Ureter (tissue), 1 donor: ENCODE measurements at places on chromosomes 11 and 22. TPM values are rescaled to one million over a fixed set of nuclear protein-coding genes. Genes with fewer than 3 reads are reported as not detected.

Gene OR52E8
- total RNA-seq: not detected

Gene DLG2
- total RNA-seq: 19.5 TPM

Gene CYP2D6
- total RNA-seq: 2.0 TPM

Gene DDIAS
- 2.6 TPM for total RNA-seq

Gene IGSF9B
- total RNA-seq: 52.0 TPM

Gene CASP1
- total RNA-seq: 39.6 TPM

Gene OR52I2
- total RNA-seq: not detected

Gene LDLRAD3
- 14.9 TPM for total RNA-seq

Gene TTLL8
- not detected for total RNA-seq

Gene RAB38
- total RNA-seq: 25.1 TPM

Gene C11orf86
- not detected for total RNA-seq

GRCh38 chr11:134332782-134333181, 994 bp downstream of the GLB1L2 start:
- DNase-seq: no peak

DNA sequence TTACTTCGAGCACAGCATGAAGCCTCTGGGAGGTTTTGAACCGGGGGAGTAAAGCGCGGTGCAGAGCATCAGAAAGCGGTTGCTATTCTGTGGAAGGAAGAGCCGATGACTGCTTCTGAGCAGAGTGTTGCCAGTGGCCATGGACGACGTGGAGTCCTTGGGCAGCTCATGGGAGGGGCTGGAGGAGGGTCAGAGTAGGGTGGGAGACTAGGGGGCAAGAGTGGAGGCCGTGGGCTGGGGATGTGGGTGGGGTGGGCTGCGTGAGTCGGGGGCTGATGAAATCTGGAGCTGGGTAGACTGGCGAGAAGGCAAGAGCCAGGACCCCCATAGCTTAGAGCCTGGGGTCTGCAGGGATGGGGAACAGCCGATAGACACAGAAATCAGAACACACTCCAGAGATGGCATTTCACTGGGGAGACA, 40.2 kb downstream of the TBC1D22A start:
- no peak for DNase-seq

DNA sequence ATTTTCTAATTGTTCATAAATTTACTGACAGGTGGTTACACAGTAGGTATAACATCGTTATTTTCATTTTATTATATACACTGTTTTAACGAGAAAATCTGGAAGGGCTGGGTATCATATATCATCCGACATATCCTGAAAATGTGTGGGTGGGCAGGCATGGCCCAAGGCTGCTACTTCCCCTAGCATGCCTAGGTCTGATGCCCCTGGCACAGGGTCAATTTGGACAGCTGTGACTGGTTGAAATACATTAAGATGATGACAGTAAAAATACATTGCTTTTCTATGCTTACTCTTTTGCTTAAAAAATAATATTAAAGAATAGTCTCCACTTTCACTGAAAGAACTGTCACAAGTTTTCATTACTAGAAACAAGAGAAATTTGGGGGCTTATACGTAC, 908.8 kb downstream of the OPCML start:
- DNase-seq: no peak

GRCh38 chr11:10158461-10158860, 135.6 kb downstream of the SBF2 start:
- no peak for DNase-seq

- no peak for DNase-seq
Measured at GRCh38 chr11:74942073-74942759, 6.7 kb downstream of the XRRA1 start.

DNA sequence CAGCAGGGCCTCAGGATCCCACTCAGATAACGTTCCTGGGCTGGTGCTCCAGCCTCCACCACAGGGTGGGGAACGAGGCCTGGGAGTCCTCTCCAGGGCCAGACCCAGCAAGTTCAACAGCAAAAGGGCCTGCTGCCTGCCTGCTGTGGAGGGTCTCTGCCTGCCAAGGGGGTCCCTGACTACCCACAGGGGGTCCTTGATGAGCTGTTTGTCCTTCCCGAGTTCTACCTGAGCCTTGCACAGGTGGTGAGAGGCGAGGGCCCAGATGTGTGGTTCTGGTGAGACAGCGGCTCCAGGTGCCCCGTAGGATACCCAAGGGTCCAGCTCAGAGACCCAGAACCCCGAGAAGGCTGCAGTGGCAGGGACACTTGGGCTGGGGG, 4.4 kb downstream of the DUSP8 start:
- no peak for DNase-seq

DNA sequence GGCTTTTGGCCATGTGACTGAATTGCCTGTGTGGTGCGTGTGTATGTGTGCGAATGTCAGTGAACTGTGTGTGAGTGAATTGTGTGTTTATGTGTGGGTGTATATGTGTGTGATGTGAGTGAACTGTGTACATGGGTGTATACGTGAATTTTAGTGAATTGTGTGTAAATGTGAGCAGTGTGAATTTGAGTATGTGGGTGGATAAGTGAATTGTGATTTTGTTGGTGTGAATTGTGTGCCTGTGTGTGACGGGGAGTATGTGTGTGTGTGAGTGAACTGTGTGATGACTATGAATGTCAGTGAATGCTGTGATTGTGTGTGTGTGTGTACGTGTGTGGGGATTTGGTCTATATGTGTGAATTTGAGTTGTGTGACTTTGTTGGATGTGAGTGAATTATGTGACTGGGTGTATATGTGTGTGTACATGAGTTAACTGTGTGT, 3.5 kb downstream of the DDTL start:
- DNase-seq: no peak
